ENCODE measurements at places on chromosomes 6 and 20.

DNA sequence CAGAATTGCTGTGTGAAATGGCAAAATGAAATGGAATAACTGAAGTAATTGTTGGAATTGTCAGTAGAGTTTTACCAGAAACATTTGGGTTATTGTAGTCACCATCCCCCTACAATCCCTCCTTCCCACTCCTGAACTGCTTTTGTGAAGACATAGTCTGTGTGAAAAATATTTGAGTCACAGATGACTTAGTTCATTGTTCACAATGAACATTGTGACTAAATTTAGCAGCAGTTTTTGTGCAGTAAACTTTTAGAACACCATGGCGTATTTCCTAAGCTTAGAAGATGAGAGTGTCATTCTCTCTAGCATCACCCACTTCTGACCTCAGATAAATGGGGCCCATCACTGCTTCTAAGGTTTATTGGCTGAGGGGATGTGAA is 11.0 kb downstream of the OTOR start:
- no peak for DNase-seq
- peaks cover 3% of the 10 kb centered on the region for H3K4me1 ChIP-seq
- H3K4me3 ChIP-seq = no peak overlapping the region
- H3K36me3 ChIP-seq = no peaks in the 10 kb centered on the region
- H3K27ac ChIP-seq = no peak overlapping the region

DNA sequence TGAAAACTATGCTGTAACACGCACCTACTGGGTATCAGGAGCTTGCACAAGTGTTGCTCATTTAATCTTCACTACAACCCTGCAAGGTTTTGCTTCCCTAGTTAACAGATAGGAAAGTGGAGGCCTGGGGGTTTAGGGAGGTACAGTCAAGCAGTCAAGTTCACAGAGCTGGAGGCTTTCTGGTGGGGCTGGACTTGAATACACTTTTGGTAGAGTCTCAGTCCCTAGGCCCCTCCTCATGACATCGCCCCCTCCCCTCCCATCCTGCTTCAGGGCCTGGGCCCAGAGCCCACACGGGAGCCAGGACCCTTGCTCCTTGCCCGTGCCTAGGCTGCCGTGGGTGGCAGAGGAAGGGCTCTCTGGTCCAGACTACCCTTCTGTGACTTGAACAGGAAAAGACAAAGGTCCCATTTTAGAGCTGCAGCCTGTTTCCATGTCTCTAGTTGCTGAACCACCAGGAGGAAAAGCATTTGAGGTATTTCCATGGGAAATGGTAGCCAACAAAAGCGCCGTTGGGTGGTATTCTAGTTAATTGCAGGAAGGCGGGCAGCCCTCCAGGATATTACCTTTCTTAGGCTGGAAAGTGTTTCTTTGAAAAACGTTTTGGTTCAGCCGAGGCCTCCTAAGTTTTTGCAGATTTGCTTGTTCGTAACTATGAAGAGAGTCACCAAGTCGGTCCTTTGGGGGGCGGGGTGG is 84.9 kb downstream of the CDC5L start:
- H3K36me3 ChIP-seq = no peaks in the 10 kb centered on the region
- H3K4me1 ChIP-seq = no peaks in the 10 kb centered on the region
- no peak for DNase-seq

DNA sequence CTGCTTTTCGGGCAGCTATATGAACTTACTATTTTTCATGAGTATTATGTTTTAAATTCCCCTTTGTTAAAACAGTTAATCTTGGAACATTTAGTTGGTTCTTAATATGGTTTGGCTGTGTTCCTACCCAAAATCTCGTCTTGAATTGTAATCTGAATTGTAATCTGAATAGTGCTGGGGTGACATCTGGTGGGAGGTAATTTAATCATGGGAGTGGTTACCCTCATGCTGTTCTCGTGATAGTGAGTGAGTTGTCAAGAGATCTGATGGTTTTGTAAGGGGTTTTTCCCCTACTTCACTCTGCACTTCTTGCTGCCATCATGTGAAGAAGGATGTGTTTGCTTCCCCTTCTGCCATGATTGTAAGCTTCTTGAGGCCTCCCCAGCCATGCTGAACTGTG is 305.4 kb upstream of the MAP3K7 start:
- H3K4me1 ChIP-seq = no peaks in the 10 kb centered on the region
- peaks cover 8% of the 10 kb centered on the region for H3K27me3 ChIP-seq

- no peaks in the 10 kb centered on the region for H3K27me3 ChIP-seq
- peak overlapping the region; percentile 49 for H3K27ac ChIP-seq
- H3K36me3 ChIP-seq = peaks cover 2% of the 10 kb centered on the region
- peaks cover 13% of the 10 kb centered on the region for H3K4me1 ChIP-seq
- DNase-seq = no peak
- no peak overlapping the region for H3K4me3 ChIP-seq
These were observed 21.9 kb downstream of the SPATA2 start for GRCh38 chr20:49893242-49894072.

DNA sequence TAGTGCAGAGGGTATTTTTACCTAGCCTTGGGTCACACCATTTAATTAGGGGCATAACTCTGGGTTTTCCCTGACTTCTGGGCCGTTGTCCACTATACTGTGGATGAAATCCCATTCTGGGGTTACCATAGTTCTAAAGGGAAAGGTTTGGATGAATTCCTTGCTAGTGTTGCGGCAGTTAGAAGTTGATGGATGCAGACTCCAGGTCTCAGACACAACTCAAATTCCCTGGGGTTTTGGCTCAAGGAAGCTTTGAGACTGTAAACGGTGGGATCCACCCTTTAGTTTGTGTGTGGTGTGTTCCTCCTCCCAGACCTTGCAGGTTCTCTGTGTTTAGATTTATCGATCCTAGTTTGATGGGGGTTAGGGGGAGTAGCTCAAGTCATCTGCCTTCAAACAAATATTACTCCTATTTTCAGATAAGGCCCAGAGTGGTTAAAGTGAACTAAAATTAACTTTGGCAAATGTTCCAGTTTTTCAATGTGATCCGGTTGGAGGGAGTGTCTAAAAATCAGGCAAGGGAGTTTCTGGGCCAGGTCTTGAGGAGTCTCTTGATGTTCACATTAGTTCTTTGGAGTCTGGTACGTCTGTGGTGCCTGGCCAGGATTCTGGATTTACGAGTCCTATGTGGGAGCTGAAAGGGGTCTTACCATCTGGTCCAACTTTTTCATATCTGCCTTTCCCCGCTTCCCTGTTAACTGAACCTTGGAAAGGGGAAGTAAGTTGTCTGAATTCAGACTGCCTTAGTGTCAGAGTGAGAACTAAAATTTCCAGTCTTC is 1.5 kb downstream of the RALY start:
- peak overlapping the region; percentile 94 for H3K4me3 ChIP-seq
- H3K36me3 ChIP-seq = peaks cover 48% of the 10 kb centered on the region
- H3K4me1 ChIP-seq = peaks cover 61% of the 10 kb centered on the region
- H3K27ac ChIP-seq = peak overlapping the region; percentile 57

DNA sequence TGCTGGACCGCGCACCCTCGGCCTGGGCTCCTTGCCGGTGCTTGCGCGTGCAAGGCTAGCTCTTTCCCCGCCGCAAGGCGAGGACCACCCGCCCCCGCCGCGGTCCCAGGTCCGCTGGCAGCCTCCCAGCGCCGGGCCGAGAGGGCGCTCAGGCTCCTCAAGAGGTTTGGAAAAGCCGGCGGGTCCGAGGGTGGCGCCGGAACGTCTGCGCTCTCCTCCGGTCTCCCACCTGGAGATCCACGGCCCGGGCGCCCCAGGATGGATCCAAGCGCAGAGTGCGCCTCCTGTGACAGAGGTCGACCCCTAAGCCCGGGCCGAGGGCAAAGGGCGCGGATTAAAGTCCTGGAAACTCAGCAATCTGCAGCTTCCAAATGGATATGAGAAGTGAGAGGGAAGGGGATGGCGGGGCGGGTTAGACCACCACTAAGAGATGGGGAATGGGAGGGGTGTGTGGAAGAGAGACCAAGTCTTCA is 575 bp upstream of the MICAL1 start:
- no peak overlapping the region for H3K4me3 ChIP-seq
- no peak overlapping the region for H3K27ac ChIP-seq
- H3K4me1 ChIP-seq = peaks cover 56% of the 10 kb centered on the region
- no peak for DNase-seq

DNA sequence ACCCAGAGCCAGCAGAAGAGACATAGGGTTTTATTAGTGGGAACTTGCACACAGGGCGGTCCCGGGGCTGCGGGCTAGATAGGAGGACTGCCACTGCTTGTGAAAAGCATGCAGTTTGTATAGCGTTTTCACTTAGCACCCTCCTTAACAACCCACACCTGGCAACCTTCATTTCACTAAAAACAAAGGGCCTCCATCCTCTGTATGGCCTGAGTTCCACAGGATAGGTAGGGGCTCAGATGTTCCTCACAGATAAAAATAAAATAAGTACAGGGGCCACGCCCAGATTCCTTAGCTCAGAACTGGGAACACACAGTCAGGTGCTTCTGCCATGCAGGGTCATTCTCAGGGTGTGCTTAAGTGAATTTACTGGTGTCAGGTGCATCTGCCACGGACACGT is 39.8 kb downstream of the GPR6 start:
- no peak overlapping the region for H3K4me3 ChIP-seq
- peaks cover 15% of the 10 kb centered on the region for H3K4me1 ChIP-seq
- DNase-seq = no peak
- no peaks in the 10 kb centered on the region for H3K27me3 ChIP-seq

DNA sequence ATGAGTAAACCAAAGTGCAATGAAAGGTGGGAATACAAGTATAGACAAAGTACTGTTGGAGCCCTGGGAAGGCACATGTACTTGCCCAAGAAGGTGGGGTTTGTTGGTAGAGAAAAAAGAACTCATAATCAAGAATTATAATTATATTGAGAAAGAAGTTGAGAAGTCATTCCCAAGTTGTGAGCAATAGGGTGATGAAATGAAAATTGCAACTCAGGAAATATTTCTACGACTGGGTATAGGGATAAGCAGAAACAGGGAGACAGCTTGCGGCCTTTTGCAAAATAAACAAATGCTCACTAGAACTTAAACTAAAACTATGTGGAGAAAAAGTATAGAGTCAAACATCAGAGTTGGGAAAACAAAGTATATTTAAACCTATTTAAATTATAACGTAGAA is 250.7 kb upstream of the FAM83B start:
- H3K27ac ChIP-seq = no peak overlapping the region
- no peaks in the 10 kb centered on the region for H3K4me1 ChIP-seq
- H3K36me3 ChIP-seq = no peaks in the 10 kb centered on the region
- H3K4me3 ChIP-seq = no peak overlapping the region
- H3K27me3 ChIP-seq = no peaks in the 10 kb centered on the region
- DNase-seq = no peak

GRCh38 chr6:37024656-37025337 is 19.3 kb downstream of the FGD2 start:
- peak; percentile 62 for DNase-seq
- no peaks in the 10 kb centered on the region for H3K27me3 ChIP-seq
- peaks cover 51% of the 10 kb centered on the region for H3K4me1 ChIP-seq
- peak overlapping the region; percentile 77 for H3K27ac ChIP-seq
- H3K36me3 ChIP-seq = peaks cover 1% of the 10 kb centered on the region

- peak overlapping the region; percentile 97 for H3K27ac ChIP-seq
- no peaks in the 10 kb centered on the region for H3K27me3 ChIP-seq
- H3K36me3 ChIP-seq = peaks cover 6% of the 10 kb centered on the region
These were observed 39.9 kb upstream of the ZNF831 start for GRCh38 chr20:59123678-59124255.

GRCh38 chr6:109455437-109456110 is at the start of gene MICAL1:
MICAL1 (minus strand) TSS chr6:109455772; CDS start chr6:109454196, 1,576 bp downstream.
- no peaks in the 10 kb centered on the region for H3K27me3 ChIP-seq
- peak within 1 kb of the TSS; percentile 94 for H3K27ac ChIP-seq
- peaks cover 58% of the 10 kb centered on the region for H3K4me1 ChIP-seq
- peak within 1 kb of the TSS; percentile 93 for H3K4me3 ChIP-seq

DNA sequence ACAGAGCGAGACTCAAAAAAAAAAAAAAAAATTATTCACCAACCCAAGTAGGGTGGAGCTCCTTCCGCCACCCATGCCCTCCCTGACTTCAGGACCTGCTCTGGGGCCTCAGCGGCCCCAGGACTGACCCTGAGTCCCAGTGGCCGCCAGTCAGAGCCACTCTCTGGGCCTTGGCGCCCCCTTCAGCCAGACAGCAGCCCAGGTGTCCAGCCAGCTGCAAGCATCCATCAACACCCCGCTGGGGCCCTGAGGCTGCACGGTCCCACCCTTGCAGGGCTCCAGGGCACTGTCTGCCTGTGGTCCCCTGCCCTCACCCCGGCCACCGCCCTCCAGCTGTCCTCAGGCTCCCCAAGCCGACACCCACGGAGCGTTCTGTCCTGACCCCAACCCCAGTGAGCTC is 11.4 kb upstream of the KCNQ2 start:
- no peaks in the 10 kb centered on the region for H3K36me3 ChIP-seq
- peaks cover 1% of the 10 kb centered on the region for H3K4me1 ChIP-seq
- no peak for DNase-seq

GRCh38 chr6:15183979-15184378 is 61.9 kb upstream of the JARID2 start:
- DNase-seq = peak; percentile 10
- H3K36me3 ChIP-seq = no peaks in the 10 kb centered on the region
- H3K27me3 ChIP-seq = no peaks in the 10 kb centered on the region
- peaks cover 14% of the 10 kb centered on the region for H3K4me1 ChIP-seq

GRCh38 chr6:41581381-41581991 is 35.3 kb downstream of the FOXP4 start:
- H3K4me1 ChIP-seq = no peaks in the 10 kb centered on the region
- no peak overlapping the region for H3K27ac ChIP-seq
- no peak overlapping the region for H3K4me3 ChIP-seq
- no peaks in the 10 kb centered on the region for H3K36me3 ChIP-seq
- no peak for DNase-seq
- no peaks in the 10 kb centered on the region for H3K27me3 ChIP-seq

DNA sequence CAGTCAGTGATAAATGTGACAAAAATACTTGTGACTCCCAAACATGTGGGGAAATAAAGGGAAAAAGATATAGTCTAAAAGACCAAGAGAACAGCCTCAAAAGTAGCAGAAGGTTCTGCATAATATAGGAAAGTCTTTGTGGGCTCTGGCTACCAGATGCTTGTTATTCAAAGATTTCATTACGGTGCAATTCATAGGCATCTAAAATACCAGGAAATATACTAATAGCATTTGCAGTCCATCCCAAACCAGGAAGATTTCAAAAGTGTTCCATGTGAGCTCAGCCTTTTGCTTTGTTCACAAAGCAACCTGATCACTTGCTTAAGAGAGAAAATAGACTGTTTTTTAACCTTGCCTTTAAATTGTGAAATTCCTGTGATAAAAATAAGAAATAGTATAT is 506.7 kb upstream of the MARCKS start:
- peaks cover 9% of the 10 kb centered on the region for H3K4me1 ChIP-seq
- H3K27me3 ChIP-seq = peaks cover 4% of the 10 kb centered on the region
- H3K27ac ChIP-seq = no peak overlapping the region
- no peak for DNase-seq

Measured in activated naive CD8-positive, alpha-beta T cell treated with anti-CD3 and anti-CD28 coated beads for 36 hours (primary cell).